ENCODE measurements at places on chromosomes 1 and 21.

- no peak for DNase-seq
These were observed 1.0 kb downstream of the ENTREP3 start for GRCh38 chr1:155254228-155254713.

DNA sequence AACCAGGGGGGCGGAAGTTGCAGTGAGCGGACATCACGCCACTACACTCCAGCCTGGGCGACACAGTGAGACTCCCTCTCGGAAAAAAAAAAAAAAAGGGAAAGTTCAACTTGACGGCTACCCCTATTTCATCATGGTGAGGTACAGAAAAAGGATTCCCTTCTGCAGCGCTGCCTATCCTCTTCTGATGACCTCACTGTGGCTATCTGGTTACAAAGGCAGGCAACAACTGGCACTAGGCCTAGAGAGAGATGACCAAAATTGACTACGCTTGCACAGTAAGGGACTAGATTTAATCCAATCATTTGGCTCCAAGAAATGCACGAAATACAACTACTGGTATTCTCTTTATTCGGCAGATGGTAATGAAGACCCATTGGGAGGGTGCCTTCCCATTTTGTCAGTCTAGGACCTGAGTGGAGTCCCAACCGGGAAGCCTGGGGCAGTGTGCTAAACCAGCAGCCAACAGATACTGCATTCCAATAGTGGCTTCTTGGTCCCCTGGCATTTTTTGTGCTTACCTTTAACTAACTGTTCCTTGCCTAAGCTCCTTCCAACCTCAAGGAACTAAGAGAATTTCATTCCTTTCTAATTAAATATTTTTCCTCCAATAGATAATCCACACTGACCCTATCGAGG is 36.6 kb downstream of the ITPKB start:
- DNase-seq, result no peak

GRCh38 chr1:167197692-167198091 is 23.0 kb upstream of the POU2F1 start:
- no peak for DNase-seq

GRCh38 chr1:90382161-90382560 is 334.9 kb downstream of the BARHL2 start:
- no peak for DNase-seq

- no peak for DNase-seq
These were observed 6.0 kb downstream of the AKNAD1 start for GRCh38 chr1:108850929-108851328.

- DNase-seq, result peak; percentile 84
These were observed at the start of gene ENAH for GRCh38 chr1:225652729-225653462. Gene ENAH (minus strand): TSS chr1:225653123. CDS start chr1:225652690, 433 bp downstream.

- no peak for DNase-seq
These were observed 57.0 kb downstream of the KIF26B start for GRCh38 chr1:245211761-245212160.

DNA sequence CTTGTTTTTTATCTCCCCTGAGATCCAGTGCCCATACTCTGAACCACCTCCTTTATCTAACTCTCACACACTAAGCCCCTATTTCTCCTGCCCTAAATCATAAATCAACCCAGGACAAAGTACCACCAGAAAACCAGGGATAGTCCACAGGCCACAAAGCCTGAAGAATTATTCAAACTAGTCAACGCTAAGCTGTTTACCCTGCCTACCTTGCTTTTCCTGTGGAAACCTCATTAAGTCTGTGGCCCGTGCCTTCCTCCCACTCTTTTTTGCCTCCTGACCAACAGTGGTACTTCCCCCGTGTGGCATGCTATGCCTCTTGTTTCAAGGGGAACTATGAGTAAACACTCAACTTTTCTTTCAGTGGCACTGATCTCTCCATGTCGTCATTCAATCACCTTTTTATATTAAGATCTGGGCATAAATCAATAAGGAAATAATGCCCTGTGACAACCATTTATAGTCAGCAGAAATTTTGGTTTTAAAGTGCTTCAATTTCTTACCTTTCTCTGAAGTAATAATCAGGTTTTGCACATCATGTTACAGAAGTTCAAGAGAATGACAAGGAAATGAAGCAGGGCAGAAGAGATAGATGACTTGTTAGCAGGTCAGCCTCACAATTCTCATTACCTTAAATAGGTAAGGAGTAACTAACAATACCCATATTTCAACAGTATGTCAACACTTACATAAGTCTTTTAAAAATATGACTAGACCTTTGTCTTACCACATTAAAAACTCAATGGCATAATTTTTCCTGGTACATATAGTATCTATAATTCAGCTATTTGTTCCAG is 32.1 kb downstream of the EYA3 start:
- DNase-seq, result no peak

- DNase-seq, result no peak
These were observed 164.0 kb downstream of the NEK7 start for GRCh38 chr1:198320759-198321158.

DNA sequence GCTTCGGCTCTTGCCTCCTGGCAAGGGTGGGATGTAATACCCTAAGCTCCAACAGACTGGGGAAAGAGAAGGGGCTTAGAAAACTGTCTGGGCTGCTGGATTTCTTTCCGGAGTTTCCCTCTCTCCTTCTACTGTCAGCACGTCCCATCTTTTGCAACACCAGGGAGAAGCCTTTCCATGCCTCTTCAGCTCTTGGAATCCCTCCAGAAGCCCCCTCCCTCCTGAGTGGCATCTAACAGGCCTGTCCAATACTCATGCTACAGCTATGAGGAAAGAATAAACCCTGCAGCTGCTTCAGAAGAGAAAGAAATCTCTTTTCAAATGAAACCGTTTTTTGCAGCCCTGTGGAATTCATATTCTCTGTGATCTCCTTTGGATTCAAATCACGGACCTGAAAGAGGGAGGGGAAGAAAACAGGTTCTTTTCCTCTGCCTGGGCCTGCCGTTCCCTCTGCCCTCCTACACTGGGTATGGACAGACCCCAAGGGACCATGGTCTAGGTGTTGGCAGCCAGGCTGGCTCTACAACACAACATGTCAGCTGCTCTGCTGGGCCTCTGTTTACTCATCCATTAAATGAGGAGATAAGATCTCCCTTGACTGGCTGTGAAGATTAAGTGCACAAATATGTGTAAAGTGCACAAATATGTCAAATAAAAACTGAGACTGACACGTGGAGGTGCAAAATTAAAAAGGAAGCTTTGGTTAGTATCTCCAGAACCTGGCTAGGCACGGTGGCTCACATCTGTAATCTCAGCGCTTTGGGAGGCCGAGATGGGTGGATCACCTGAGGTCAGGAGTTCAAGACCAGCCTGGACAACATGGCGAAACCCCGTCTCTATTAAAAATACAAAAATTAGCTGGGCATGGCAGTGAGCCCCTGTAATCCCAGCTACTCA is 6.0 kb upstream of the CAPN2 start:
- peak; percentile 66 for DNase-seq

GRCh38 chr1:30271401-30272276 is 451.7 kb downstream of the MATN1 start:
- peak; percentile 31 for DNase-seq

DNA sequence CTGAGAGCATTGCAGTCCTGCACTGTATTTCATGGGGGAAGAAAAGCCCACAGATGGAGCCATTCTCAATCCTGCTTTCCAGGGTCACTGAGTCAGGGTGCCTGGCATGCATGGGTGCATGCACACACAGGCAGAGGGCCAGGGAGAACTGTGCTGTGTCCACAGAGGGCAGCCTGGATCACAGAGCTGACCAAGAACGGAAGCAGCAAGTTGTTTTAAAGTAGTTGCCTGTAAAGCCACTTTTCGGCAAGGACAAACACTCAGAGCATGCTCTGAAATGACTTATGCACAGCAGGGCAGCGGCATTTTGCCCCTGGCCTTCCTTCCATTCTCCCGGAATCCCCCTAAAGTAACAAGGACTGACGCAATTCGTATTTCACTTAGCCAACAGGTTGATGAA is 3.6 kb downstream of the ERG start:
- DNase-seq, result no peak

GRCh38 chr1:89260566-89261255 is 11.9 kb downstream of the GBP5 start:
- DNase-seq, result no peak

DNA sequence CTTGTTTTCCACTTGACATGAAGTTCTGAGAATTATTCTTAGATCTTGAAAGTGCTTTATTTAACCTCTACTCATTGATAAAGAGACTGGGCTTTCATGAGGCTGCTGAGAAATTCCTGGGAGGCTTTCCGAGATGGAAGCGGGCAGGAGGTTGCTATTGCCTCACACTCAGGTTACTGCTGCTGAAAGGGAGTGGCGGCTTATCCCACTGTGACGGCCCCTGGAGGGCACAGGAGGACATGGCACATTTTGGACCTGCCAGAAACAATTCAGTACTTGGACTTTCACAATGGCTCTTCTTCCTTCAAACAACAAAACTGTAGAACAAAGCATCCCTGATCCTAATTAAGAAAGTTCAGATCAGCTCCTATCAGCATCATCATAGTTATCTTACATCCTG is 16.2 kb upstream of the MARK1 start:
- DNase-seq, result no peak

DNA sequence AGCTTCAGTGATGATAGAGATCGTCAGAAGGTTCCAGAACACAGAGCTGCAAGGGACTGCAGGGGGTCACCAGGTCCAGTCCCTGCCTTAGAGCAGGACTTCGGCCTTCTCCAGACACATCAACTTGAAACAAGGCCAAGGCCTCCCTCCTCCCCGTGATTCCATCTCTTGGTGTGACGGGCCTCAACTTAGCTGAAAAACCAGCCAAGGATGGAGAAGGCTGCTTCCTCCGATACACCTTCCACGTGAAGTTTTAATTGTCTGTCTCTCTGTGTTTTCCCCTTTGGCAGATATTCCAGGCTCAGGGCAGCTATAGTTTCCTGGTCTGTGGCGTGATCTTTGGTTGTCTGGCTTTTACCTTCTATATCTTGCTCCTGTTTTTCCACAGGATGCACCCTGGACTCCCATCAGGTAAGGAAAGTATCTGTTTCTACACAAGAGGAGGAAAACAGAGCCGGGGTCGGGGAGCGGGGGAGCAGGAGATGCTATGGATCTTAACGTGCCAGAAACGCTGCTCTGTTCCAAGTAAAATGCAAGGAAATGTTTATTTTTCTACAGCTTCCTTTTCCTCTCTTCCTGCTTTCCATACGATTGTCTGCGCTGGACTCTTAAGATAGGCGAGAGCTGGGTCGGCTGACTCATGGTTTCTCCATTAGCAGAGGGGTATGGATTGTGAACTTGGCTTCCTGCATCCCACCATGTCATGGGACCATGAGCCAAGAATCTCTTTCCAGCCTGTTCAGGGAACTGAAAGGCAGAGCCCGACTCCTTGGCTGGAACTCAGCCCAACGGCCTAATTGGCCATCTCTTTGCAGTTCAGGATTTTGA is 32.8 kb downstream of the ELK4 start:
- no peak for DNase-seq

DNA sequence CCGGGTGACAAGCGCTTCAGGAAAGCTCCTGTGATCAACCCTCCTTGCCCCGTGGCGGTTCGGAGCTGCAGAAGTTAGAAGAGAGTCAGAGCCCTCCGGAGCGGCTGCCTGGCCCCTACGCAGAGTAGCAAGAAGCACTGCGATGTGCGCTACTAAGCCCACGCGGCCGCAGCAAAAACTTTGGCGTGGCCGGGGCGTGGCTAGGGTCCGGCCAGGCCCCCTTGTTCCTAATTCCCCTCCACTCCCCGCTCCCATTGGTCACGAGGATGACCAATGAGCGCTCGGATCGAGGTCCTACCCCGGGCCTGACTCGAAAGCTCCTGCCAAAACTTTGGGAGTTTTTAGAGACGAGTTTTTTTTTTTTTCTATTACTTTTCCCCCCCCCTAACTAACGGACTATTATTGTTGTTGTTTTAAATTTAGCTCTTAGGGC is at the start of gene HLX:
HLX (plus strand) TSS at position 368 of the 433 bp plus-strand sequence. CDS start 415 bp downstream, outside the sequence.
- DNase-seq, result no peak

- no peak for DNase-seq
These were observed 141.0 kb downstream of the MAGI3 start for GRCh38 chr1:113531321-113531720.

- no peak for DNase-seq
These were observed 674.4 kb downstream of the KIF26B start for GRCh38 chr1:245829194-245829593.

GRCh38 chr1:221693087-221693486 is 48.8 kb downstream of the DUSP10 start:
- DNase-seq, result no peak

DNA sequence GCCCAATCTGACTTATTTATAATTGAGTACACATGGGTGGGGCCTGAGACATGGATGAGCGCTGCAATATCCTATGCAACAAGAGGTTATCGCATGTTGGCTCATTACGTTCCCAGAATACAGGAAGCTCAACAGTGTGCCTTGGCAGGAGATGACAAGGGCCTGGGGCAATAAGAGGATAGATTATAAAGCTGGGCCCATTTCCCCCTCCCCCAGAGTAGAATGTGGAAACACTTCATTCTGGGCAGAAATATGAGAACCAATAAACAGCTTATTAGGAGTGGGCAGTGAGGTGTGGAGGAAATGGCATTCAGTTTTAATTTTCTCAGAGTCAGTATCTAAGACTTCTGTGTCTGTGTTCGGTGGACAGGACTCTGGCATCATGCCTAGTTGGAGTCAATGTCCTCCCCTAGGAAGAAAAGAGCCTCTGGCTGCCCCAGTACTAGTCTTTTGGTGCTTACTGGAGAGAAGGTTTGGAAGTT is 92.8 kb downstream of the PIK3R3 start:
- no peak for DNase-seq

DNA sequence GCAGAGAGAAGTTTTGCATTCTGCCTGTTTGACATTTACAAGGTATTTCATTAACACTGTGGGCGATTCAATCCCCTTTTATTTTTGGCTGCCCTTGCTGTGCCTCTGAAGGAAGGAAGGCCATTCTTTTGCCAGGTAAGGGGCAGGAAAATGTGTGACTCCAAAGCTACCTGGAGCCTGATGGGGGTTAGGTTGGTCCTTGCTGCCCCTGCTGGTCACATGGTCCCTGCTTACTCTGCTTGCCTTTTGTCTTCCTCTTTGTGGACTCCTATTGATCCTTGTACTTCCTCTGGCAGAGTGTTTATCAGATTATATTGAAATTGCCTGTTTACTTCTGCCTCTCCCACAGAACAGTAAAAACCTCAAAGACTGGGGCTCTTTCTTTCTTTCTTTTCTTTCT is 65.7 kb downstream of the ST6GALNAC3 start:
- no peak for DNase-seq

DNA sequence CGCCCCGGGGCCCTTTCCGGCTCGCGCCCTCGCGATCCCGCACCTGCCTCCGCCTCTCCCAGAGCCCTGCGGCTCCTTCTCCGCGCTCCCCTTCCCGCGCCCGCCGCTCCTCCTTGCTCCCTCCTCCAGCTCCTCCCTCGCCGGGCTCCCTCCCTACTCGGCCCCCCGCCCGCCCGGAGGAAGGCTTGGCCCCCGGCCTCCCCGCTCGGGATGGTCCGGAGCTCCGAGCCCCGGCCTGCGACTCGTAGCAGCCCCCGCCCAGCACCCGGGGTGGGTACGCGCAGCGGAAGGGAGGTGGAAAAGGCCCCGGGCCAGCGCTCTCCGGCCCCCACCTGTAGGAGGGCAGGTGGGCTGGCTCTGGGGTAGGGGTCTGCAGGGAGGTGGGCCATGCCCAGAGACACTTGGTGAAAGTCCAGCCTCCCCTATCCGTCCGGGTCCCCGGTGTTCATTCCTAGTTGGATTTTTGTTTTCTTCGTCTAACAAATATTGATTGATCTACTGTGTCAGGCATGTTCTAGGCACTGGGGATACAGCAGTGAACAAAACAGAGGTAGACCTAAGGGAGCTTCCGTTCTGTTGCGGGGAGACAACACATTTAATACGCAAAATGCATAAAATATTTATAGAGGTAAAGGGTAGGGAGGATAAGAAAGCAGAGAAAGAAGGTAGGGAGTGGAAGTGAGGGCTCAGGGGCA is at the start of gene HTR1D:
HTR1D (minus strand) TSS at position 82 of the 695 bp plus-strand sequence. CDS start 23,283 bp downstream, outside the sequence.
- no peak for DNase-seq

GRCh38 chr1:81126989-81127581 is 673.6 kb upstream of the ADGRL2 start:
- no peak for DNase-seq
